Stimulated activated CD8-positive, alpha-beta memory T cell treated with anti-CD3 and anti-CD28 coated beads, Interleukin-4, amount 100 ng/mL, for 4 hours (primary cell): ENCODE measurements at places on chromosomes 3 and 15.

DNA sequence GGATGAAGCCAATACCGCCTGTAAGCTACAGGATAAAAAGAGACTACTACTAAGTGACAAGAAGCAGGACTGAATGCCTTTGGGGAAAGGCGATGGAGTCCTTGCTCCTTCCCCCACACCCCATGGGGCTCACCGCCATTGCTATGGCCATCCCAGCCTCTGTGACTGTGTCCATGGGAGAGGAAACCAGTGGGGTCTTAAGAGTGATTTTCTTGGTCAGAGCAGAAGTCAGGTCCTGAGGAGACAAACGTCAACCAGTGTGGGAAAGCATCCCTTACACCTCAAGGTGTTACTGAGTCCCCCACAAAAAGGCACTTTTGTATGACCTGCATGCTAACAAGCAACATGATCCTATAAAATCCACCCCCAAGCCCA lies 913 bp downstream of the IMPDH2 start:
- DNase-seq, result no peak

DNA sequence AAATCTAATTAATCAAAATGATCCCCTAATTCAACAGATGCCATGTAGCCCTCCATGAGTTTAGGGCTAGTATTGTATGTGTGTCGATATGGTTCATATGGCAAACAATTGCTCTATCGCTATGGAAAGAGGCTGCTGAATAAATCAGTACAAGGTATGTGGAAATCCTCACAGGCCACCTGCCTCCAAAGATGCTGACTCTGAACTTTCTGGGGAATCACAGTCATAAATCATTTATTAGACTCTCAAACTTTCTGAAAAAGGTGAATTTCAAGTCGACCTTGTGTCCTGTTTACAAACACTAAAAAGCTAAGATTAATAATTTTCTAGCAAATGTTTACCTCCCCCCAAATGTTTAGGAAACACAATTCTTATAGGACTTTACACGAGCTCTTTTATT lies 462.6 kb downstream of the GABRG3 start:
- no peak for DNase-seq

- DNase-seq, result peak; percentile 19
These were observed 74.1 kb downstream of the SENP2 start for GRCh38 chr3:185659942-185660921.

DNA sequence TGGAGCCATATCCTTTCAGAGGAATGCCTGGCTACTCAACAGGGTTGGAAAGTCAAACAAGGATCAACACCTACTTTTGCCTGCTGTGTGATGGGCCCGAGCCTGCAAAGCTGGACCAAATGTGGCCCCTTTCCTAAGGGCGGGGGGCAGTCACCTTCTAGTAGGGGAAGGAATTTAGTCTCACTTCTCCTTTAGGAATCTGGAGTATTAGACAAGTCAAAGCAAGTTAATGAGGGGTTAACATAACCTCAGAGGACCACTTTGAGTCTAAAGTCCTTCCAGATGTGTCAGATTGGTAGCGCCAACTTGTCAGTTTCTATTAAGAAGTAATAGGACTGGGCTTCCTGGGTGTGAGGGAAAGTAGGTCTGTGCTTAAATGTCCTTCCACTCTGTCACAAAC lies 6.8 kb downstream of the EXOSC7 start:
- DNase-seq, result no peak

DNA sequence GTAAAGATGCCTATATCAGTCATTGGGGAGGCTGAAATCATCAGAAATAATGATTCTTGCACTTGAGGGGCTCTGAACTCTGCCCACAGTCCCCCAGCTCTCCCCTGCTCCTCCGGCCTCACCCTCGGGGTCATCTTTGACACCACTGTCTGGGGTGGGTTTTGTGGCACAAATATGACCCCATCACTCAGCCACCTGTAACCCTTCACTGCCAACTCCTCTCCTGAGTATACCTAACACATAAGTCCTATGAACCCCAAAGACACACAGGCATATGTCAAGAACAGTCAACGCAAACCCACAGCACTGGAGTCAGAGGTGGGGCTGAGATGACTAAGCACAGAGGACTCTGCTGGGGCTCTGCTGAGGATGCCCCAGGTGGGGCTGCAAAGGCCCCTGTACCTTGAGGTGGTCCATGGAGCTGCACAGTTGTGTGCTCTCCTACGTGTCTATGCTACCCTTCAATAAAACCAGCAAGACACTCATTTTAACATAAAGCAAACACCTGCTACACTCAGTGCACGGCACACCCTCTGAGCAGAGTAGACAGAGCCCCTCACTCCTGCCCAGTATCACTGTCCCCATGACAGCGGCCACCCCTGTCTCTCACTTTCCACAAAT lies 29.9 kb downstream of the SLC41A3 start:
- DNase-seq, result no peak

- peak; percentile 24 for DNase-seq
These were observed 42.5 kb downstream of the CMTM6 start for GRCh38 chr3:32460031-32460749.

GRCh38 chr3:156751461-156752025 lies 74.6 kb upstream of the LEKR1 start:
- no peak for DNase-seq

GRCh38 chr3:197222937-197223370 lies 75.5 kb downstream of the DLG1 start:
- no peak for DNase-seq

GRCh38 chr3:2099028-2099671 lies 484 bp downstream of the CNTN4 start:
- no peak for DNase-seq

DNA sequence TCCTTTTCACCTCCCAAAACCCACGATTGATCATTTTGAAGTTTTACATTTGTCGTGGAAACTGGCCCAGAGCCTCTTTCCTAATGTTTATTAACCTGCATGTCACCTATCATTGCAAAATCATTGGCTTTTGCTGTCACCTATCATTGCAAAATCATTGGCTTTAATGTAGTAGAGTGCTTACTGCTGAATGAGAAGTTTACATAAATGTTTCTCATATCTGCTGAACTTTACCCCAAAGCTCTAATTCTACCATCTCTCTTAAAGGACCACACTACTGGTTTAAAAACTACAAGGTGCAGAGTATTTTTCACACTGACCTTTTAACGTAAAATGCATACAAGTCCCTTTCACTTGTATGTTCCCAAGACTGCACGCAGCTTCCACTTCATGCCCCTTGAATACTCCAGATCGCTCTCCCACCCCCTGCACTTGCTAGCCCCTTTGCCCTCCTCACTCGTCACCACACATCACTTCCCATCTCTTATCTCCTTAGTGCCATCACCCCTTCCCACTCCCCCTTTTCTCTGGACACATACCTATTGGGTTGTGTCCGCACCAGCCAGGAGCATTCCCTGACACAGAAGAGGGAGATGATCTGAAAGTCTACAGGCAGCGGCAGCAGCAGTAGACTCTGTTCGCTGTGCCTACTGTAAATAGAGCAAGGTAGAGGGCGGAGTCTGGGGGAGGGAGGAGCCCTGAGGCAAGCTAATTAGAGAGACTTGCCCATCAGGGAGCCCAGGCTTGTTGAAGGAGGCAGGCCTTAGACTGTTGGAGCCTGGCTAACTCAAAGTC lies 30.2 kb upstream of the ATOSA start:
- DNase-seq, result no peak

DNA sequence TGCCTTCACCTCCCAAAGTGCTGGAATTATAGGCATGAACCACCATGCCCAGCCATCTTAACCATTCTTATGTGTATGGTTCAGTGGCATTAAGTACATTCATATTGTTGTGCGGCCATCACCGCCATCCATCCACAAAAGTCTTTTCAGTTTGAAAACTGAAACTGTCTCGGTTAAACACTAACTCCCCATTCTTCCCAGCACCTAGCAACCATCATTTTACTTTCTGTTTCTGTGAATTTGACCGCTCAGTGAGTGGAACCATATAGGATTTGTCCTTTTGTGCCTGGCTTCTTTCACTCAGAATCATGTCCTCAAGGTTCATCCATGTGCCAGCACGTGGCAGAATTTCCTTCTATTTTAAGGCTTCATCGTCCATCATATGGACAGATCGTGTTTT lies 5.8 kb downstream of the MCM2 start:
- no peak for DNase-seq

GRCh38 chr15:53328341-53328740 lies 431.1 kb downstream of the WDR72 start:
- DNase-seq, result no peak

- DNase-seq, result no peak
These were observed 82.8 kb upstream of the HES1 start for GRCh38 chr3:194053136-194053535.

- DNase-seq, result no peak
These were observed 45.1 kb downstream of the SEMA5B start for GRCh38 chr3:122982216-122983185.

- no peak for DNase-seq
These were observed 39.8 kb downstream of the CMTM7 start for GRCh38 chr3:32431481-32431880.

GRCh38 chr3:165617134-165617533 lies 220.1 kb downstream of the BCHE start:
- DNase-seq, result no peak

DNA sequence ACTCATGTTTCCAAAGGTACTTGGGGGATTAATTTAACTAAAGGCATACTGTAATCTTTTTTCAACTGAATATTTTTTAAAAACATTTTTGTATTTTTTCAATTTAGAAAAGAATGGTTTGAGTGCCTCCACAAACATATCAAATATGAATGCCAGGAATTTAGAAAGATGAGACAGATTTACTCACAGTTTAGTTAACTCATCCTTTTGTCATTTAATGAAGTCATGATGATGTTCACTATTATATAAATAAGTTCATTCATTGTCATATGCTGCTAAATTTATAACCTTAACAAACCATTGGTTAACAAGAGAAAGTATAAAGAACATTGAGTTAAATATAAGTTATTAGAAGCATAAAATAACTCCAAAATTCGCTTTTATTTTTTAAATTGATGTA lies 50.0 kb downstream of the FGF7 start:
- DNase-seq, result no peak
